CMK (cell line): ENCODE measurements at places on chromosomes 1 and 21.
A peak's percentile ranks its signal among the peaks of the same experiment; 100 is the strongest.

GRCh38 chr1:236209185-236209584 is 66.8 kb downstream of the GPR137B start:
- no peak for DNase-seq

GRCh38 chr1:71587961-71588360 is 507.1 kb upstream of the ZRANB2 start:
- no peak for DNase-seq

DNA sequence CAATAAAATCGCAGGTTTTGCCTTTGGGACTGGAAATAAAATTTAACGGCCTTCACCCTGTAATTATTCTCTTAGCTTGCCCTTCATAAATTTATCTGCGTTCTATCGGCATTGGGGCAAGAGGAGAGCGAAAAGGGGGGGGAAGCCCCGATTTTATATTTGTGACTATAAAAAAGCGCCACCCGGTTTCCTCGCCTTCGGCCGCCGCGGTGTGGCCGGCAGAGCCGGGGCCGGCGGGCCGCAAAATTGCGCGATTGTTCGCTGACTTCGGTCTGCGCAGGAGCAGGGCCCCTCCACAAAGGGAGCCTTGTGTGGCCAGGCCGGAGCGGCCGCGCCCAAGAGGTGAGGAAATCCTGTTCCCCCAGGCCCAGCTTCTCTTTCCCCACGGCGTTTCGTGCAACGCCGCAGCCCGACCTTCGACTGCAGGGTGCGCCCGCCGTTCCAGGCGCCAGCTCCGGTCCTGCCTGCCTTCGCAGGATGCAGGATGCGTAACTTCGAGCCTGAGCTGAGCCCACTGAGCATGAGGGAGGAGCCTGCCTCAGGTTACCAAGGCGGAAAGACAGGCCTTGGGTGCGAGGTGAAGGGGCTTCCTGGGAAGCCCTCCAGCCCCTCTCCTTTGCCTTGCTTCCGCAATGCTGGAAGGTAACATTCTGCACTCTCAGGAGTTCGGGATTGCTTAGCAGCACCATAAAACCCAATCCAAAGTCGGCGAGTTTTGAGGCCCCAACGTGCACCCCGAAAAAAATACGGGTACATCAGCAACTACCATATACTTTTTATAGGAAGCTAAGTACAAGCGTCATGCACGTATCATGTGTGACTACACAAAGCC is 4.9 kb upstream of the TBX15 start:
- DNase-seq = no peak

- DNase-seq = no peak
These were observed 1.3 kb downstream of the NADK start for GRCh38 chr1:1776672-1777582.

DNA sequence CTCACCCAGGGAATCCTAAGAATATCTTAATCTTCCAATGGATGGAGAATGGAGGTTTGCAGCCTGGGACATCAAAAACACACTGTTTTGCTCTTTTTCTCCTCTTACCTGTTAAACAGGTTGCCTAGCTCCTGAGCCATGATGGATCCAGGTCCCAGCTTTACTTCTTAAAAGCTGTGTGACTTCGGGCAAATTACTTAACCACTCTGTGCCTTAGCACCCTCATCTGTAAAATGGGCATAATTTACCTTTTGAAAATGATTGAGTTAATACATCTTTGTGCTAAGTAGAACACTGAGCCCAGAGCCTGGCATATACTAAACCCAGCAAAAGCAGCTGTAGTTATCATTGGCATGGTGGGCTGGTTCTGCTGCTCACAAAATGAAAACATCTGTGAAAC is 10.2 kb downstream of the COQ8A start:
- DNase-seq = no peak

- DNase-seq = peak; percentile 43
These were observed 85.6 kb downstream of the EPS15 start for GRCh38 chr1:51433269-51433971.

DNA sequence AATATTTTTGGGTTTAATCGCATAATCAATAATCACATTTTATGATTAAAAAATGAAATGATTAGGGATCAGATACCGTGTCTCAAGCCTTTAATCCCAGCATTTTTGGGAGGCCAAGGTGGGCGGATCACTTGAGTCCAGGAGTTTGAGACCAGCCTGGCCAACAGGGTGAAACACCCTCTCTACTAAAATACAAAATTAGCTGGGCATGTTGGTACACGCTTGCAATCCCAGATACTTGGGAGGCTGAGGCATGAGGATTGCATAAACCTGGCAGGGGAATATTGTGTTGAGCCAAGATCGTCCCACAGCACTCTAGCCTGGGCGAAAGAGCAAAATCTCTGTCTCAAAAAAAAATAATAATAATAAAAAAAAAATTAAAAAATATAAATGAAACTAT is 1581.4 kb downstream of the KCNT2 start:
- DNase-seq = no peak

DNA sequence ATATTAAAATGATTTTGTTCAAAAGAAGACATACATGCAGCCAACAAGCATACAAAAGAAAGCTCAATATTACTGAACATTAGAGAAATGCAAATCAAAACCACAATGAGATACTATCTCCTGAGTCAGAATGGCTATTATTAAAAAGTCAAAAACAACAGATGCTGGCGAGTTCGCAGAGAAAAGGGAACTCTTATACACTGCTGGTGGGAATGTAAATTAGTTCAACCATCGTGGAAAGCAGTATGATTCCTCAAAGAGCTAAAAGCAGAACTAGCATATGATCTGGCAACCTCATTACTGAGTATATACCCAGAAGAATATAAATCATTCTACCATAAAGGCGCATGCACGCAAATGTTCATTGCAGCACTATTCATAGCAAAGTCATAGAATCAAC is 126.0 kb upstream of the HMCN1 start:
- no peak for DNase-seq

DNA sequence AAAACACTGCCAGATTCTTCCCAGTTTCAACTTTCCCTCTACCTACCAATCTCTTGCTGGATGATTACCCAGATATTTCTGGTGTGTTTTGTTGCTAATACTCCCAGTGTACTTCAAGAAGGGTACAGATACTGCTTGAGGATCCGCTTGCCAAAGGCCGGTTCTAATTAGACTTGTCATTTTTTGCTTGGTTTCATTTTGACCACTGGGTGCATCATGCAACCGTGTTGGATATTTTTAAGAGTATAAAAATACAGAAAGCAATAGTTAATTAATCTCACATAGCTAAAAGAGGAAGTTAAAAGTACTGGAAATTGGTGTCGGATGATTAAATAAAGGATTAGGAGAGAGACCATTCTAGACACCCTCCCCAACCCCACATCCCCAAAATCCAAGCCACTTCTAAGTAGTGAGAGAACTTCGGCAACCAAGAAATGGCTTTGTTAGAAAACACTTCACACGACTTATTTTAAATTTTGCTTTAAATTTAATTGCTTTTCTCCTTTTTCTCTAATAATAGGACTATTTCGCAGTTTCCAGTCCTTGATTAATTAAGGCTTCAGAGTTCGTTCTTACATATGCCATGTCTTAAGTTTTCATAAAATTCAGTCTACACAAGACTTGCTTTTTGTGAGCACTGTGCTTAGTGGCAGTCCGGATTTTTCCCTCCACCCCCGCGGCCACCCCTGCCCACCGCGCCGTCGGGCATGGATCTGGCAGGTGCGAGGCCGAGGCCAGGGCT is 2.5 kb upstream of the CDKN2C start:
- no peak for DNase-seq

DNA sequence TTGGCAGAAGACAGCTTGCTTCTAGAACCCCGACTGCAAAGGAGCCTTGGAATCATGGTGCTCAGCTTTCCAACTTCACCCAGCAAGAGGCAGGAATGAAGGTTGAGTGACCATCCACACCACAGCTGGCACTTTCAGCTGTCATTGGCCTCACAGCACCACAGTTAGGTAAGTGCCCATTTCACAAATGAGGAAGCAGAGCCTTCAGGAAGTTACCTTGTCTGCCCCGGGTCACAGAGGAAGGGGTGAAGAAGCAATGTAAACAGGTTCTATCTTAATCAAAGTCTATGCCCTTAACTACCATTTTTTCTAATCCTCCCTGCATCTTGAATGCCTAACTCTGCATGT is 156.0 kb downstream of the GLUL start:
- no peak for DNase-seq

- DNase-seq = no peak
These were observed 113.9 kb upstream of the COL6A1 start for GRCh38 chr21:45867671-45868081.

- peak; percentile 30 for DNase-seq
These were observed 19.5 kb upstream of the SMYD2 start for GRCh38 chr1:214261206-214262123.

DNA sequence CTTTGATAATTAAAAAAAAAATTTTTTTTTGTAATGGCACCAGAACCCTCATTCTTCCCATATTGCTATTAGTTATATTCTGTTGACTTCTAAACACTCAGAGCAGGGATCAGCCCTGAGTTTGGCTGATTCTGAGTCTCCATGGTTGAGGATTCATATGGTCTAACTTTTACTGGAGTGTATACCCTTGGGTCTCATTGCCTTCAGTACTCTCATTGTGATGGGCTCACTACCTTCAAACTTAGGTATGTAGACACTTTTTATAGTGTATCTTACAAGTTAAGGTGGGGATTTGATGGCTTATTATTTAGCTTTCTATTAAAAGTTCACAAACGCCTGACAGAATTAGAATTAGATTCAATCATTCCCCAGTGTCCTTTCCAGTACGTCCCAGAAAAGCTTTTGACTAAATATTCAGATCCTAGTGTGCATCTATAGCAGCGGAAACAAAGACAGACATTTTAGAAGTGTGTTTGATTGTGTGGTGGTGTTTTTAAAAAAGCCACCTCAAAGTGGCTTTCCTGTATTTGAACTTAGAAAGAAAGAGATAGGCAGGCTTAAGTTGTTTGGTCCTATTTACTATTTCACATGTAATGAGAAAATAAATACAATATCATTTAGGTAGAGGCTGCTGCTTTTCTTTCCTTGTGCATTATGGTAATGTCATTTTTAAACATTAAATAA is 1.4 kb downstream of the MACF1 start:
- no peak for DNase-seq

DNA sequence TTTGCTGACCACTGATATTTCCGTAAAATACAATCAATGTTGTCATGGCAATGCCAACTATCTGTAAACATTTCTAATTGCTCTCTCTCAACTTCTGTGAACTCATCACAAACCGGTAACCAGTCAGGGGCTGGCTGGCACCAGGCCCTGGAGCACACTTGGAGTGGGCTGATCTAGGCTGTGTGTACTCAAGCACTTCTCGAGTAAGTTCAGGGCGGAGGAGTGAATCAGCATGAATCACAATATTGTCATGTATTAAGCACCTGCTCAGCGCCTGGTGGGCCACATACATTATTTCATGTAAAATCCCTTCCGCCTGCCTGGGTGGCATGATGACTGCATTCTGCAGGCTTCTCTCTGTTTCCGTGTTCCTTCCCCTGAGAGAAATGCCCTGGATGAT is 212.4 kb downstream of the FOXD2 start:
- DNase-seq = no peak

GRCh38 chr1:3879099-3879498 is 21.0 kb downstream of the C1orf174 start:
- DNase-seq = no peak

DNA sequence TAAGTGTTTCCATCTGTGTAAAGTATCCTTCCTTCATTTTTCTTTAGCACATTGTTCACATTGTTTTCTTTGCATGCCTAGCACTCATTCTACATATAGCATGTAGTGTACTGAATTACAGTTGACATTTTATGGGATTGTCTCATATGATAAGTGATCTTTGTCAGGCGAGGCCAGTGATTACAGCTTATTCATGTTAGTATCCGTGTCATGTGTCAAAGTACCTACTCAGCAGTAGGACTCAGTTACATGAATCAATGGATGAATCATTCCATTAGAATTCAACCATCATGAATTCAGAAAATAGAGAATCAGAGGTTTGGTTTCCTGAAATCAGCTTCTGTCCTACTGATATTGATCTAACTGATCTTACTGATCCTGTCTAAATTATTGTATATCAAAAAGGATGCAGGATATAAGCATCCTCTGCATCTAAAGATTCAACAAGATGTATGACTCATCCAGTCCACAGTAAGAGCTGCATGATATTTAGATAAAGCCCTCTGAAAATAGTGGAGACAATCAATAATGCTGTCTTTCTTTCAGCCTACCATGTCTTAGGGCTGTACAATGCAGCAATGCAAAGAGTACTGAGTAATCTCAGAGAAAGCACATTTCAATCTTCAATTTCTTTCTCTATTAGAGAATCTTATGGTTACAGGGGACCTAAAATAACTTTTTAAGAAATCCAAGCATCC is 20.7 kb upstream of the HRNR start:
- DNase-seq = no peak

GRCh38 chr1:209527372-209527771 is 56.1 kb upstream of the CAMK1G start:
- no peak for DNase-seq

DNA sequence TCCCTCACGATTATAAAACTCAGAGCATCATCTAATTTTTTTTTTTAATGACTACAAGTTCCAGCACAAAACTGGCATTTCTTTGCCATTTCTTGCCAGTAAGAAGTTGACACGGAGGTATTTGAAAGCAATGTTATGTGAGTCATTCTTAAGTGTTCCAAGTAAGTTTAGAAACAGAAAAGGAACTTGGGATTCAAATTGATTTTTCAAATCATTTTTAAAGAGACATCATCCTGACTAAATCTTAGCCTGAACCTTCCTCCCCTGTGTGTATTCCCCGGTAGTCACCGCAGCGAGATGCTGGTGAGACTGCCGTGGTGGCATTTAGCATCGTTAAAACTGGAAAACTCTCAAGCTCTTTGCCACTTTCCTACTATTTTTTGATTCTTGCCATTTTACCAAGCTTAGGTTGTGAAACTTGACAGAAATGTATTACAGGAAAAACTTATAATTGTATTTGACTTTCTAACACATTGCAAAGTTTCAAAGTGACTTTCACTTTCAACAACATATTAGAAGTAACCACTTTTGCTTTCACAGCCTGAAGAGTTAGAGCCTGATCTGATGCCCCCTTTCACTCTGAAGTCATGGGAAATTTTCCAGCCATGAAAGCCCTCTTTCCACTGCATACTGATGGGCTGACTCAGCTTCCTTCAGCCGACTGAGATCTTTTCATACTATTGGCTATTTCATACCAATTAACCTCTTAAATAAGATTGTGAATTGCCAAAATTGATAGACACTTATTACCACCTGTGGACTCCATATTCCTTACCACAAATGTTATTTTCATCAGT is 61.4 kb downstream of the OLFML2B start:
- DNase-seq = no peak

DNA sequence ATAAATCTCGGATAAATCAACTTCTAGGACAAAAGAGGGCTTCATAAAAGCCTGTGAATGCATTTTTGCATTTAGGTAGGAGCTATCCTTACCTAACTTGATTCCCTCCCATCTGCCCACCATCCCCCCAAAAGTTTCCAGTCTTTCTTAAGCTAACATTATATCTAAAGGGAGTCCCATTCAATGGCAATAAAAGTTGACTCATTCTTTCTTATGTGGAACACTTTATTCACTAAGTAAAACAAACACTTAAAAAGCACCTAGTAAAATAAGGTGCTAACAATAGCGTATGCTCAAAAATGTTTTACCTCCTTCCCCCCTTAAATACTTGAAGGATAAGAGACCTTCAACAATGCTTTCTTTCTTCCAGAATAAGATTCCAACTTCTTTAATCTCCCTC is 83.8 kb downstream of the GON4L start:
- DNase-seq = no peak

- no peak for DNase-seq
These were observed 183.9 kb upstream of the SGIP1 start for GRCh38 chr1:66350001-66350547.
